ENCODE measurements at places on chromosomes 5 and 9. TPM values are rescaled to one million over a fixed set of nuclear protein-coding genes. Genes with fewer than 3 reads are reported as not detected.

Gene COL23A1
- total RNA-seq = not detected

Gene RALGDS
- total RNA-seq = 61.5 TPM

Gene PTPRD
- total RNA-seq = 51.9 TPM

Gene PCDH12
- total RNA-seq = 55.6 TPM

Gene FGF10
- total RNA-seq = not detected

Gene TMEM203
- 28.9 TPM for total RNA-seq

Gene ANKRD20A1
- total RNA-seq = 0.98 TPM

Gene RETREG1
- total RNA-seq = not detected

All from vein endothelial cell (primary cell).